ENCODE measurements at places on chromosomes 13 and 19.

- no peak for DNase-seq
Observed at GRCh38 chr13:110206996-110207395, 100.0 kb downstream of the COL4A1 start.

- DNase-seq, result no peak
Observed at GRCh38 chr13:110965755-110966134, 50.9 kb upstream of the ANKRD10 start.

GRCh38 chr19:1510442-1510806 is 2.4 kb downstream of the ADAMTSL5 start:
- no peak for DNase-seq

GRCh38 chr13:64453831-64454230 is 2776.3 kb downstream of the PCDH9 start:
- DNase-seq, result no peak

GRCh38 chr13:64054321-64054720 is 2638.7 kb upstream of the PCDH20 start:
- DNase-seq, result no peak

GRCh38 chr13:92365904-92366303 is 860.7 kb upstream of the GPC6 start:
- no peak for DNase-seq

GRCh38 chr19:750640-751423 is at the start of gene MISP:
Gene MISP, plus strand, starts transcription at chr19:751112. Its CDS starts 5,835 bp downstream, at chr19:756947.
- no peak for DNase-seq

GRCh38 chr19:33365691-33366090 is 7.8 kb upstream of the CEBPG start:
- DNase-seq, result no peak

DNA sequence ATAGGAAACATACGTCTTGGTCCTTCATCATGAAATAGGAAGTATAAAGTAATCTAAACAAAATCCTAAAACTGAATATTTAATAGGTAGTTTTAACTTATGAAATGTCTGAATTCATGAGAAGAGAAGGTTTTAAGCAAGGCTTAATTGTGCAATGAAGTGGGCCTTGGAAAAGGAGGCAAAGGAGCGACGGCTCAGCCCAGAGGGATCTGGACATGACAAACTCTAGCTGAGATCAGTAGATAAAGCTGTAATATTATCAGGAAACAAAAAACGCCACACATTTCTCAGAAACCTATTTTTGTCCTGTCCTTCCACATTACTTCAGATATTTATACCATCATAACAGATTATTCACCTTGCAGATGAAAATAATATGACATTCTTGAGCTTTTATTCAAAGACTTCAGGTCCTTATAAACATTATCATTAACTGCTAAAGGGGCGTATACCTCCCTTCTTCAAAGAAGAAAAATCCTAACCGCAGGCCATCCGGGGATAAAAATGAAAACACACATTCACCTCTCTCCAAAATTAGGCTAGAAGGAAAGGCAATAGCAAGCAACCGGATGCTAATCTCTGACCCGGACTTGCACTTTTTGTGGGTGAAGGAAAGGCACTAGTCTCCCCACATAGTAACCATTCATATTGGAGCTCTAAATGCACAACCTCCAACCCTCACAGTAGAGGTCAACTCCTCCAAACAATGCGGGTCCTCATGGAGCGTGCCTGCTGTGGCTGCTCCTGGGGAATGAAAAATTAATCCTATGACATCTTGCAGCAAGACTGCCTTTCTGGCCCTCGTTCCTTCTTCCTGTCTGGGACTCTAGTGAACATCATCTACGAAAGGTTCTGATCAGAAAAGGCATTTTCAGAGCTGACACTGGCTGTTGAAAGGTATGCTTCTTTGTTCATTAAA is 108.8 kb downstream of the TBC1D4 start:
- DNase-seq, result no peak

DNA sequence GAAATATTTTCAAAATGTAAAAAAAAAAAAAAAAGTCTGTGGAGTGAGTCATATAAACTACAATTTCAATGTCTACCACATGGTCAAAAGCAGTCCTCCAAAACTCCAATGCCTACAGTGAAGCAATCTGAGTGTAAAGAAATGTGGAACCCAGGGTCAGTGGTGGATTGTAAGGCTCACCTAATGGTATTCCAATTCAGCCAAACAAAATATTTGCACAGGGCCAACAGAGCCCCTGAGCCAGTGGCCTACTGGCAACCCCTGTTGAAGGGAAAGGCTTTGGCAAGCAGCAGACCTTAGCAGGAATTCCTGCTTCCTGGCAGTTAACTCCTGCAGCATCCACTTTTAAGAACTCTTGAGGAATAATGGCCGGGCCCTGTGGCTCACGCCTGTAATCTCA is 3.4 kb downstream of the DNMT1 start:
- no peak for DNase-seq

GRCh38 chr19:1374250-1374577 is 9.5 kb upstream of the NDUFS7 start:
- no peak for DNase-seq

DNA sequence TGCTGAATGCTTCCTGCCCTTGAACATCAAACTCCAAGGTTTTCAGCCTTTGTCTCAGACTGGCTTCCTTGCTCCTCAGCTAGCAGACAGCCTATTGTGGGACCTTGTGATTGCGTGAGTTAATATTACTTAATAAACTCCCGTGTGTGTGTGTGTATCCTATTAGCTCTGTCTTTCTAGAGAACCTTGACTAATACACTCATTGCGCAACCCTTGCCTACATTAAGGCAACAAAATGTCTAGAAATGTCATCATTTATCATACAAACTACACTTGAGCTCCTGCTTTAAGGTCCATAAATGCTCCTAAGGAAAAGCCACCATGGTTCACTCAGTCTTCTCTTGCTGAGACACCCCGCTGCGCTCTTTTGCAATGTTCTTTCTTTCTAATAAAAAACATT is 2861.0 kb downstream of the PCDH9 start:
- DNase-seq, result no peak

GRCh38 chr13:32734511-32734910 is 148.3 kb downstream of the PDS5B start:
- DNase-seq, result no peak

DNA sequence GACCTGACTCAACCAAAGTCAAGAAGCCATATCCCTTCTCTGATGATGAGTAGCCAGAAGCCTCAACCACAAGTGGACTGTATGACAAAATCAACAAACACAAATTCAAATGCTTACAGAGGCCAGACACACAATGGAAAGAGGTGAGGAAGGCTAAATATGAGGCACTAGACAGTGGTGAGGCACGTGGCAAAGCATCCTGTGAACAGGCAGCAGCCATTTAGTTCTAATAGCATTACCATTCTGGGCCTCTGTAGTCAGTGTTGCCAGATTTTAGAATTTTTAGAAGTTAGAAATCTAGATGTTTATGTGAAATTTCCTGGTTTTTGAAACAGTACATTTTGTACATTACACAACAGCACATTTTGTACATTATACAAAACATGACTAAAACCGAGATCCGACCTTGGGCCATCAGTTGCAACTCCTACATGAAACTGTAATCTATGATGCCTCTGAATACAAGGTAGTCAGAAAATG is 403.3 kb downstream of the COG6 start:
- DNase-seq, result no peak
